ENCODE measurements at places on chromosomes 1 and 21. TPM values are rescaled to one million over a fixed set of nuclear protein-coding genes. Genes with fewer than 3 reads are reported as not detected.

GRCh38 chr1:47850451-47850850 lies 146.7 kb downstream of the TRABD2B start:
- DNase-seq = no peak

DNA sequence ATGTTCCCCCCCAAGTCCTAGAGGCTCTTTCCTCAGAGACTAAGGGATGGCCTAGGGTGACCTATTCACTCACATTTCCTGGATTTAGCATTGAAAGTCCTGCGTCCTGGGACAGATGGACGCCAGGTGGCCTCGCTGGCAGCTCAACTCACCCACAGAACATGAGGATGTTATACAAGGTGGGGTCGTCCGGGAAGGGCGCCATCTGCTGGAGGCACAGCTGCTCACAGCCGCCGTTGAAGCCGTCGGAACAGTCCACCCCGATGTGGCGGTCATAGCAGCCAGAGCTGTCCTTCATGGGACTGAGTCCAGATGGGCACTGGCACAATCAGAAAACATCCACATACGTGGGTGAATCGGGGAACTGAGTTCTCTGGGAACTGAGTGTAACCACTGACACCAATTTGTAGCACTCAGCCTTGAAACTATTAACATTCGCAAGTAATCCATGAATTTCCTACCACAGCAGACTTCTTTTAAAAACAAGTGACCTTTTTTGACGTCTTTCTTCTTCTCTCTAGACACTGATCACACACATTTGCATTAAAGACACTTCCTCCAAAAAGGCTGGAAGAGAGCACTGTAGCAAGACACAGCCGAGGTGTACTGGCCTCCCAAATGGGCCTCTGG lies 215.4 kb downstream of the ASTN1 start:
- DNase-seq = peak; percentile 53

- DNase-seq = peak; percentile 79
Measured at GRCh38 chr1:200154069-200154767, 126.7 kb downstream of the NR5A2 start.

Gene EDN2
- 13.3 TPM for total RNA-seq

Gene UBE2U
- total RNA-seq = not detected

DNA sequence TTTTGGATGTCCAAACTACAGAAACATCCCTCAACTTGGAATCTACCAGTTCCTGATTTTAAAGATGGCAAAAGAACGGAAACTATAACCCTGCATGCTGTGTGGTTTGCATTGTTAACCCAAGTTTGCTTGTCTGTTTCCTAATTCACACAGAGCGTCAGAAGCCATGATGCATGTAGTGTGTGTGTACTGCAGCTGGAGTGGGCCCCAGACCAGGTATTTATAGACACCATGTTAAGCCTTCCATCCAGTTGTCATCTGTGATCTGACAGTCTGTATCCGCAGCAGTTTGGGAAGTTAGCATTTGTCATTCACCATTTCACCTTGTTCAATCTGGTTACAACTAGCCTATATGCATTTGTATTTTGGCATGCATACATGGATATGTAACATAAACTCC lies 27.7 kb upstream of the PLEKHM2 start:
- DNase-seq = no peak

DNA sequence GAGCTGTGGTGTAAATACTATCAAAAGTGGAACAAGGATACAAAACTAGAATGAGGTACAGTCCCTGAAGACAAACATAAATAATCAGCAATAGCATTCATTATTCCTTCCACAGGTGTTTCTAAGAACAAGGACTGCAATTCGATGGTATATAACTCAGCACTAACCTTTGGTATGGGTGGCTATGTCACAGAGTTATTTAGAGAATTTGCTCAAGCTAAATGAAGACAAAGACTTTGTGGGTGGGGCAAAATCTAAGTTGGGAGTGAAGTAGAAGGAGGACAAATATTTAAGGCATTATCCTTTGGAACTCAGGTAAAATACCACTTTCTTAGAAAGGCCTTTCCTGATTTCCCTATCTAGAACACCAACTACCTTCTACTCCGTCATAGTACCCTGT lies 51.5 kb upstream of the CNN3 start:
- no peak for DNase-seq

DNA sequence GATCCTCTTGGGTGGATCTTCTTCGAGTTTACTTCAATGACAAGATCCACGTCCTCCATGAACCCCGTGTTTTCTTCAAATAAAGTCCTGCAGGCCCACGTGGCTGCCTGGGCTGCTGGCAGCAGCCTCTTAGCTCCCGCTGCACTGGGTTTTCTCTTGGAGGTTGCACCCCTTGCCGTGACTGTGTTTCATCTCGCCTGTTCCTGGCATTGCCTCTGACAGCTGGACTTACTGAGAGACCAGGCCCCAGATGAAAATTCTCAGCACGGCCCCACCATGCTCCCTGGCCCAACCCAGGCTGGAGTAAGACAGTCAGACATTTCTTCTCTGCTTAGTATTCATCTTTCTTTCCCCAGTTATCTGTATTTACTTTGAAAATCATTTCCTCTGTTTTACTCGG lies 274.8 kb upstream of the RUNX1 start:
- DNase-seq = no peak

Gene FAAP20
- 14.2 TPM for total RNA-seq

DNA sequence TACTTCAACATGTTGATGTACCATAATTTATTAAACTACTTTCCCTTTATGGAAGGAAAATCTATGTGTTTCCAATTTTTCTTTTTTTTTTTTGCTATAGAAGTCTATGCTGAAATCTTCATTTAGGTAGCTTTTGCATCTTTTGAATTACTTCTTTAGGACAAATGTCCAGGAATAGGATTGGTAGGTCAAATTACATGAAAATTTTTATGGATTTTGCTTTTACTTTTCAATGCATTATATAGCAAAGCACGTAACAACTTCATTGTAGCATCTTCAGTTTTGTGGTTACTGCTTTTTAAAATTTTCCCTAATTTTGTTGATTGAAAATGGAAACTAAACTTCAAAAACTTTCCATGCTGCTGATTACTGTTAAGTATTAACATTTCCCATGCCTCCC lies 12.0 kb upstream of the PLA2G2C start:
- no peak for DNase-seq

DNA sequence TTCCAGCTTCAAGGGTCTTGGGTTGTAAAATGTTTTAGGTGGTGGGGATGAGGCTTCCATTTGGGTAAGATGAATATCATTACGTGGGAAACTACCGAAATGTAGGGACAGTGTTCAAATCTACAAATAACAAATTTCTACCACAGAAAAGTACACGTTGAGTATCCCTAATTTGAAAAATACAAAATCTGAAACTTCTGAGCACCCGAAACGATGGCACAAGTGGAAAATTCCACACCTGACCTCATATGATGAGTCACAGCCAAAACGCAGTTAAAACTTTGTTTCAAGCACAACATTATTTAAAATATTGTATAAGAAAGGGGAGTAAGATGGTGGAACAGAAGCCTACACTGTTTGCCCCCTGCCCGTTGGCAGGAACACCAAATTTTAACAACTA lies 8.8 kb upstream of the HENMT1 start:
- DNase-seq = no peak

Gene IVL
- 1.6 TPM for total RNA-seq

GRCh38 chr1:109404838-109405237 lies 7.1 kb upstream of the SORT1 start:
- DNase-seq = no peak

DNA sequence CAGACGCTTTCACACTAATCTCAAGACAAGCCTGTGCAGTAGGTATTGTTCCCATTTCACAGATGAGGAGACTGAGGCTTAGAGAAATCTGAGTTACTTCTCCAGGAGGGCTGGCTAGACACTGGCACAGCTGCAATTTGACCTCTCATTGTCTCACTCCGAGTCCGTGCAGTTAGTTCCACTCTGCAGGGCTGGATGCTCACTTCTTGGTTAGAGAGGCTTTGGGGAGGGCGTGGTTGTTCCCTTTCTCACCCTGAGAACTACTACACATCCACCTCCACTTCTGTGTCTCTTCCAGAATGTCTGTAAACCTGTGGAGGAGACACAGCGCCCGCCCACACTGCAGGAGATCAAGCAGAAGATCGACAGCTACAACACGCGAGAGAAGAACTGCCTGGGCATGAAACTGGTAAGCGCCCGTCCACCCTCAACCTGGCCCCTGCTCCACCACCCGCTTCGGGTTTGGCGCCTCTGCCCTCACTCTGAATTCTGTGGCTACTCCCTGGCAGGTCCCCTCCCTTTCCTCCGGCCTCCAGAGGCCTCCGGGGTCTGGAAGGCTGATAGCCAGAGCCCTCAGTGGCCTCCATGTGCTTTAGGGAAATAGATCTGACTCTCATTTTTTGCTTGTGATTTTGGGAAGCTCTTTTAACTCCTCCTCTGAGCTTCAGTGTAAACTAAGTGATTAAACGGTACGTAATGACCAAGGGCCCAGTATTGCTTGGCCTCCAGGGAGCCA lies 29.1 kb downstream of the EIF2D start:
- no peak for DNase-seq

Gene B3GALT2
- total RNA-seq = not detected

DNA sequence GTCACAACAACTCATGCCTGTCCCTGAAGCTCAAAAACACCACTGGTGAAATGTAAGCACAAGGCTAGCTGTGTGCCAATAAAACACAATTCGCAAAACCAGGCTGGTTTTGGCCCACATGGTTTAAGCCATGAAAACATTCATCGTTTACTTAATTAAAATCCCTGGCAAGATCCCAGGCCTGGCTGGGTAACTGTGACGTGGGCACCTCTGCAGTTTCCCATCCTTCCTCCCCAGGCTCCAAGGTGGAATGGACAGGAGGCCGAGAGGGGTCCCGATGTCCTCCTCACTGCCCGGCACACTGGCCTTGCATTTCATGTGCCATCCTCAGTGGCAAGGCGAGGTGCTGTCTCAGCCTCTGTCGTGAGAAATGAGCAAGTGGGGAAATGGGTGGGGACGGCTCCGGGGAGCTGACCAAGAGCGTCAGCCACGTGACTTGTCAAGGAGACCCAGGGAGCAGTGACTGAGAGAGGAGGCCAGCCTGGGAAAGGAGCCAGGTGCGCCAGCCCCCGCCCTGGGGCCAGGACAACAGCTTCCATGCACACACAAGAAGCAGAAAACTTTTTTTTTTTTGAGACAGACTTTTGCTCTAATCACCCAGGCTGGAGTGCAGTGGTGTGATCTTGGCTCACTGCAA lies 153.1 kb upstream of the RAB4A start:
- peak; percentile 52 for DNase-seq

GRCh38 chr1:89635825-89636815 lies 3.2 kb downstream of the LRRC8C start:
- peak; percentile 95 for DNase-seq

DNA sequence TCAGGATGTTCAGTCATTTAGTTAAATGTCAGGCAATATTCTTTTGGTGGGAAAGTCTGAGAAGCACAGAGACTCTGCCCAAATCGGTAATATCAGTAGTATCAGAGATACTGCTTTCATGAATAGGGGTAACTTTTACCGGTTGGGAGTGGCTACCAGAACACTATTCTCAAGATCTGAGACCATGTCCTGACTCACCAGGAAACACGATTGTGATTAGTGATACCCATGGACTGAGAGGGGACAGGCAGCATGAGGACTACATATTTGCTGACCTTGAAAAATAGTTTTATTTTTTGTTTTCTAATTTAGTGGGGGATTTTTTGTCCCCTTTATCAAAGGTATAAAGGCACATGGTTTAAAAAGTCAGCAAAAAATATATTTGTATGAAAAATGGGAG lies 76.0 kb upstream of the NEK2 start:
- DNase-seq = no peak

DNA sequence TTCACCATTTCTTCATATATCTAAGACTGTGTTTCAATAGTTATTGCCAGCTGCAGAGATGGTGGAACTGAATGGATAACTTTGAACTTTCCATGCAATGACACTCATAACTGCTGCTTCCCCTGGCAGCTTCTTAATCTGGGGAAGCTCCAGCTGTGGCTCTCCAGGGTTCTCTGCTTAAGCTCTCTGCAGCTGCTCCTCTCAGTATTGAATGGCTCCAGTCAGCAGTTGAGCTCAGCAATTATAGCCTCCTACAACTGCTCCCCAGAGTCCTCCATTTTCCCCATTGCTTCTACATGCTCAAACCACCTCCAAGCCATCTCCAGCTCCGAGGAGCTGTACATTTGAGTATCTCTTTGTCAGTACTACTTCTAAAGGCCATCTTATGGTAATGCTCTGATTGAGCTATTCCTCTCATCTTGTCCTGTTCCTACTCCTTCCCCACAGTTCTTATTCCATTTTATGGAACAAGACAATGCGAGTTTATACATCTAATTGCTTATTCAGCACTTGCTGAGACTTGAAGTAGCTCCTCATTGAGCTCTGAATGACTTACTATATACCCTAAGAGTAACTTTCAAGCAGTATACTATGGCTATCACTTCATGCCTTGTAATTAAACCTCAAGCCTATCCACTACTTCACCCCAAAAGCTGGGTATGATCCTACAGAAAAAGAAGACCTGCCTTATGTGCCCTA lies 362.4 kb downstream of the NEGR1 start:
- no peak for DNase-seq

- DNase-seq = no peak
Measured at GRCh38 chr1:198630863-198631262, 8.0 kb upstream of the PTPRC start.

Gene CLDN14
- total RNA-seq = not detected

GRCh38 chr1:14519976-14520375 lies 78.5 kb upstream of the KAZN start:
- no peak for DNase-seq

GRCh38 chr1:112625696-112626095 lies 6.1 kb downstream of the CAPZA1 start:
- DNase-seq = no peak

- DNase-seq = no peak
Measured at GRCh38 chr21:39363607-39364555, 15.0 kb upstream of the HMGN1 start.

Gene C1orf35
- total RNA-seq = 17.1 TPM

DNA sequence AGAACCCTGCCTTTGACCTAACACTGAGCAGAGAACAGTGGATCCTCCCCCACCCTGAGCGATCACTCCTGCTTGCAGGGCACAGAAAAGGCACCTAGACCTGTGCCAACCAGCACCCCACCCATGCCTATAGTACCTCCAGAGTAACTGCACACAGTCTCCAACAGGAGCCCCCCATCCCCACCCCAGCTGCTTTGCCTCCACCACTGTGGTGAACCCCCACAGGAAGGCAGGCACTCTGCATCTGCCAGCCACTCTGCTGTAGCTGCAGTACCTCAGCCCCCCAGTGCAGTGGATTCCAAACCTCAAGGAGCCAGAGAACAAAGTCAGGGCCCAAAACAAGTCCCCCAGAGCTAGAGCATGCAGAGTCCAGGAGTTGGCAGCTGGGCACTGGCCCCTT lies 10.7 kb downstream of the SPATC1L start:
- DNase-seq = no peak

DNA sequence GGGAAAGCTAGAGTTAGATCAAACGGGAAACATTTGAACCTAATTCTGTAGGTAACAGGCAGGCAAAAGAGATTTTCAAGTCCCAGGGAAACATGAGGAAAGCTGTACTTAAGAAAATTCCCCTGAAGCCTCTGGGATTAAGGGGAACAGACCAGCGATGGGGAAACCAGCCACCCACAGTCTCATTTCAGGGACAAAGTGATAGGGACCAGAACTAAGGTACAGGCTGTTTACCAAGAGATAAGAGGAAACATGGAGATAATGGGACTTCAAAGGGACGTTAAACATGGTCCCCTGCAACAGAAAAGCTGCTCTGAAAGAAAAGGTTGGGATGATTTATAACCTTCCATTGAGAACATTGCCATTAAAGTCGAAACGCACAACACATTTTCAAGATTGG lies 84.4 kb downstream of the NTPCR start:
- no peak for DNase-seq

Gene FCMR
- total RNA-seq = 0.38 TPM

- DNase-seq = no peak
Measured at GRCh38 chr21:42835211-42835610, 44.1 kb downstream of the WDR4 start.
